ENCODE measurements at places on chromosomes 6 and 20.

- peak; percentile 59 for DNase-seq
Observed at GRCh38 chr6:35139924-35140638, 1.1 kb downstream of the TCP11 start.

GRCh38 chr6:158752613-158753012, 66.6 kb downstream of the EZR start:
- DNase-seq, result peak; percentile 24

DNA sequence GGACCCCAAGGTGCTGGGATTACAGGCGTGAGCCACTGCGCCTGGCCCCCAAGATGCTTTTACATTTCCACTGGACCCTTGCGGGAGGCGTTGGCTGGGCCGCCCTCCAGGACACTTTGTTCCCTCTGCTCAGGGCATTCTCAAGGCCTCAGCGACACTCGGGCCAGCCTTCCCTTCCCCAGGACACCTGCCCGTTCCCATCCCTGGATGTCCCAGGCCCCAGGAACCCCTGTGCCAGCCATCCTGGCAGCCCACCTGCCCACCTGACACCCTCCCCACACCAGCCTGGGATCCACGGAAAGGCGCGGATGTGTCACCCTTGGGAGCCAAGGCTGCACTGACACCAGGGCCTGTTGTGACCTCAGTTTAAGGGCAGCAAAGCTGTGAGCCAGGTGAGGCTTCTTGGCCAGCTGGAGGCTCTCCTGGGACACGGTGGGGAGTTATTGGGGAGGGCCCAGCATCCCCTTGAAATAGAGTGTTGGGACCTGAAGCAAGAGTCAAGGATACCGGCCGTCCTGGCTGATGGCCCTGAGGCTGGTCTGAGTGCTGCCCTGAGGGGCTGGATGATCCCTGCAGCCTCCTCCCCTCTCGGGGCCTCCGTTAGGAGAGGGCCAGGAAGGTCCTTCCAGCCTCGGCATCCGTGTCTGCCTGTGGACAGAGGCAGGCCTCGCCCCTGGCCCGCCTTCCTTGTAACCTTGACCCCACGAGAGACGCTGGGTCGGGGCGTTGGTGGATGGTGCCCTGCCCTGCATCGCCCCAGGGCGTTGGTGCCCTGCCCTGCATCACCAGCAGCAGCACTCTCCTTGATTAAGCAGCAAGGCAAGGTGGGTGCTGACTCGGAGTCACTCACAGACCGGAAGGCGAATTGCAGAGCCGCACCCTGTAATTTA, 84.2 kb upstream of the BHLHE23 start:
- DNase-seq, result no peak

GRCh38 chr6:125888989-125889656, 67.4 kb upstream of the HINT3 start:
- DNase-seq, result no peak

DNA sequence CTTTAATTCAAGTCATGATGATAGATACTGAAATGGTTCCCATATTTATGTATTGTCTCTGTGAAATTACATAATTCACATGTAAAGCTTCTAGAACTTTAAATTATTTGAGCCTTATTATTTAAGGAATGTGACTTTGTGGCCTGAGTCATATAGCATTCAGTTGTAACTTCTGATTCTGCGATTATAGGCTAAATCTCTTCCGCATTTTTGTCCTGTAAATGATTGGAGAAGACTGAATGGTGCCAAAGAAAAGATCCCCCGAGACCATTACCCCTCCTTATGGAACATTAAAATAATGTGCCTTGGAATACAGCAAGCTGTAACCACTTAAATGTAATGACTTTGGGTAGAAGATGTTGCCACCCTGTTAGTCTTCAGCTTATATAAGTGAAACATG, 63.3 kb upstream of the MAP7 start:
- no peak for DNase-seq

DNA sequence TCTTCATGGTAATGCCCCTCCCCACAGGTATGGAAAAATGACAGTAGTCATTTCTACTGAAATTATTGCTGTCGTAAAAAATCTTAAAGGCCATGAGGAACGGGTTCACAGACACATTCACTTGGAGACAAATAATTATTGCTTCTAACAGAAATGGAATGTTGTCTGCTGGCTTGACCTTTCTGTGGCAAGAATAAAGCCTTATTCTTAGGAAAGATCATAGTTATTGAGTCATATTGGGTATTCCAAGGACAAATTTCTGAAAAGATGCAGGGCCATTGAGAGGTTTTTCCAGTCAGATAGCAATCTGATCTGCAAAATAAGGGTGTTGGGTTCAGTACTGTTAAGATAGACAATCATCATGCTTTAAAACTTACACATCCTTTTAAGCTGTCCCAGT, 29.2 kb downstream of the AKAP7 start:
- DNase-seq, result no peak

- no peak for DNase-seq
Observed at GRCh38 chr6:21048047-21048446, 513.8 kb downstream of the CDKAL1 start.

- DNase-seq, result no peak
Observed at GRCh38 chr6:137863091-137863797, 3.8 kb upstream of the TNFAIP3 start.

- DNase-seq, result no peak
Observed at GRCh38 chr6:144688713-144689112, 403.6 kb downstream of the UTRN start.

- DNase-seq, result no peak
Observed at GRCh38 chr6:162849269-162849668, 121.5 kb downstream of the PACRG start.

GRCh38 chr6:118187568-118188164, 280.6 kb downstream of the SLC35F1 start:
- no peak for DNase-seq

- peak; percentile 46 for DNase-seq
Observed at GRCh38 chr6:24902782-24903181, 33.0 kb downstream of the RIPOR2 start.

- DNase-seq, result no peak
Observed at GRCh38 chr20:21224217-21224616, 78.9 kb upstream of the XRN2 start.

DNA sequence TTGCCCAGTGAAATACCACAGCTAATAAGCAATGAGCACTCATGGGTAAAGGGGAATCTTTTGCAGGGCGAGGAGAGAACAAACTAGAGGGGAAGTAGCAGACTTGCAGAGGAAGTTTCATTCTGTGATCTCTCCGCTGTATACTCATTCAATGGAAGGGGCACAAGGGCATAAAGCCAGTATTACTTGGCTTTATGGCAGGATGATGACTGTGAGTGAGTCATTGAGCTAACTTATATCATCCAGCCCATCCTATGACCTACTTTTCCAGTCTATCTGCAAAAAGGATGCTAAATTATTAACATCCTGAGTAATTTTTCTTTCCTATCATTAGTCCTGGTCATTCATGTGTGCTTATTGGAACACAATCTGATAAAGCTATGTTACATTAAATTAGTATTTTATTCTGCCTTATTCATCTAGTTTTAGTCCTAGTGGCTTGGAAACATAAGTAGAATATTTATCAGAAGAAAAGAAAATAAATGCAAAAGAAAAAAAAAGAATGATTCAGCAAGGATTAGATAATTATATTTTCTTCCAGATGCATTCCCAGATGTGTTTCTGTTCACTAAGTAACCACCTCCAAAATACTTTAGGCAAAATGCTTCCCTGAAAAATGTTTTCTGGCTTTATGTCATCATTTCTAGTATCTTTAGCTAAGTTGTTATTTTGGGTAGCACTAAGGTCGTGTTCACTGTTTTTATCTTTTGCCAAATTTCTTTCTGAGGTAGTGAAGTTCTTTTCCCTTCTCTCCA, 471.7 kb downstream of the CDKAL1 start:
- peak; percentile 41 for DNase-seq

DNA sequence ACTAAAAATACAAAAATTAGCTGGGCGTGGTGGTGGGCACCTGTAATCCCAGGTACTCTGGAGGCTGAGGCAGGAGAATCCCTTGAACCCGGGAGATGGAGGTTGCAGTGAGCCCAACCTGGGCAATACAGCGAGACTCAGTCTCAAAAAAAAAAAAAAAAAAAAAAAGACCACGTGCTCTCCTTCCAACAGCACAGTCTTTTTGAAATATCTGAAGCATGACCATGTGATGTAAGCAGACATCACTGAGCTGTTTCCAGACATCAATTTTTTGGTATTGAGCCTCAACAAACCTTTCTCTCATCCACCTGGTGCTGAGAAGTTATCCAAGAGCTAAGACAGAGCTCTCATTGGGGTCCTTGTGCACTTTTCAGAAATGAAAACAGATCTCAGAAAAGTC, 249.2 kb downstream of the FOXA2 start:
- no peak for DNase-seq
